ENCODE measurements at places on chromosomes 6 and 20. TPM values are rescaled to one million over a fixed set of nuclear protein-coding genes. Genes with fewer than 3 reads are reported as not detected.

C20orf144 gene
- not detected for total RNA-seq

PKIG gene
- total RNA-seq = 77.6 TPM

NMBR gene
- total RNA-seq = 0.20 TPM

- no peaks in the 10 kb centered on the region for H3K27me3 ChIP-seq
- no peak for DNase-seq
- H3K27ac ChIP-seq = no peak overlapping the region
- no peaks in the 10 kb centered on the region for H3K36me3 ChIP-seq
- H3K4me3 ChIP-seq = no peak overlapping the region
Observed at GRCh38 chr20:3900187-3900604, 11.0 kb downstream of the PANK2 start.

FAXC gene
- total RNA-seq = 2.5 TPM

GRCh38 chr6:161079566-161080262, 88.1 kb downstream of the MAP3K4 start:
- H3K27me3 ChIP-seq = no peaks in the 10 kb centered on the region
- no peak for DNase-seq
- H3K4me1 ChIP-seq = peaks cover 1% of the 10 kb centered on the region
- H3K27ac ChIP-seq = no peak overlapping the region

- H3K27me3 ChIP-seq = no peaks in the 10 kb centered on the region
- no peak for DNase-seq
Observed at GRCh38 chr20:2163312-2163711, 61.7 kb downstream of the STK35 start.

- H3K36me3 ChIP-seq = no peaks in the 10 kb centered on the region
- no peak for DNase-seq
- no peak overlapping the region for H3K4me3 ChIP-seq
- H3K4me1 ChIP-seq = no peaks in the 10 kb centered on the region
Observed at GRCh38 chr6:30043744-30044143, 17.3 kb upstream of the POLR1H start.

NT5DC1 gene
- total RNA-seq = 17.8 TPM

DNA sequence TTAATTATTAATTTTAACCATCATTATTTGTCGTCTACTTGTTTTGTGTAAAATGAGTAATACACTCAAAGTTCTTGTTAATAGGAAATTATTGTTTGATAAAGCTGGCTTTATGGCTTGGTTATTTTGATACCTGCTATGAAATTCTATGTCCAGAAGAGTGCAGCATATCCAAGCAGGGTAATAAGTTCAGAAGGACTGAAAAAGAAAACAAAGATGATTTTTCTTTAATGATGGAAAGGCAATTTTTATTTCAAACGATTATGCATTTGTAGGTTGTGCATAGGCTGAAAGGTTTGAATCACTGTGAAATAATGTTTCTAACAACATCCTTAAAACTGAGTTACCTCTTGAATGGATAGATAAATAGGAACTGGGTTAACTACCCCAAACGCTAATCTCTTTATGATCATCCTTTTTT, 1.4 kb upstream of the MAN1A1 start:
- H3K36me3 ChIP-seq = no peaks in the 10 kb centered on the region
- H3K27ac ChIP-seq = no peak overlapping the region
- peaks cover 4% of the 10 kb centered on the region for H3K4me1 ChIP-seq
- no peaks in the 10 kb centered on the region for H3K27me3 ChIP-seq
- peak overlapping the region; percentile 89 for H3K4me3 ChIP-seq
